ENCODE measurements at places on chromosomes 1 and 21. TPM values are rescaled to one million over a fixed set of nuclear protein-coding genes. Genes with fewer than 3 reads are reported as not detected.

- peak; percentile 37 for DNase-seq
These were observed 38.3 kb upstream of the ADORA3 start for GRCh38 chr1:111541721-111542120.

DNA sequence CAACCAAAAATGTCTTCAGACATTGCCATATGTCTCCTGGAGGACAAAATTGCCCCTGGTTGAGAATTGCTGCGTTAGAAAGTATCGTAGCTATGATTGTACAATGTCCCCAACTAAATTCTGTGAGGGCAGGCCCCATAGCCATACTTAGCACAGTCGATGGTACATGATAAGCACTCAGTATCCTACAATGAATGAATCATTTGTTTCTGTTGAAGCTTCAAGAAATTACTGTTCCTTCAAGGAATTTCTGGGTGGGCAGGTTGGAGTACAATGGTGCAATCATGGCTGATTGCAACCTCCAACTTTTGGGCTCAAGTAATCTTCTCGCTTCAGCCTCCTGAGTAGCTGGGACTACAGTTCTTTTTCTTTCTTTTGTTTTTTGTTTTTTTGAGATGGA lies 4.7 kb downstream of the CAP1 start:
- no peak for DNase-seq

LRRC47 gene
- total RNA-seq: 16.3 TPM

DNA sequence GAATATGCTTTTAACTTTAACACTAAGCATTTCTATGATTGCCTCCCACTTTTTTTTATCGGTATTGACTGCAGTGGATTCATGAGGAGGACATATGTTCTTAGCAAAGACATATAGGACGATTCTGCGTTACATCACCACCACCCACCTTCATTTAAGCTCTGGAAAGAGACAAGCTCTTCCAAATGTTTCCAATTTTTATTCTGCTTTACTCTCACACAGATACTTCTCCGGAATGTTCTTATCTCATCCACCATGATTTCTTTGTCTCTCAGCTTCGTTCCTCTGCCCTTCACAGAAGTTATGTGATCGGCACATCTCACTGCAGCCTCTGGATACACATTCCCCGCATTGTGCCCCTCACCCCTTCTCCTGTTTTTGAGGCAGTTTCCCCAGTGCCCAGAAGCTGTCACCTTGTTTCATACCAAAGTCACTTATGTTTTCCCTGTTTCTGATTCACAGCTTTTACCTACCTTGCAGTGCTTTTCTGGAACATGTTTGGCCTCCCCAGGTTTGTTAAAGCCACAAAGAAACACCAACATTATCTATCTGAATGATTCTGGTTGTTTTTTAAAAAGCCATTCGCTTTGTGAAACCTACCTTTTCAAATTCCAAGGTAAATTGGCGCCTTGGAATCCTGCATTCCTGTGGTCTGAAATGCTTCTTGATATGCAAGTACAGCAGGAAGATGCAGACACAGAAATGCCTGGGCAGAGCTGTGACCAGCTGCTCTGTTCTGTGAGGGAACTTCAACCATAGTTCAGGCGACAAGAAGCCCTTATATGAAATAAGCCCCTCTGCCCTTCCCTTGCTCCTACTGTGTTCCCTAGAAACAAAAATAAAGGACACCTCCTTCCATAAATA lies 1020.2 kb downstream of the TTLL7 start:
- DNase-seq: peak; percentile 3

All from Caki2 (cell line).